ENCODE measurements at places on chromosomes 12 and 14.

DNA sequence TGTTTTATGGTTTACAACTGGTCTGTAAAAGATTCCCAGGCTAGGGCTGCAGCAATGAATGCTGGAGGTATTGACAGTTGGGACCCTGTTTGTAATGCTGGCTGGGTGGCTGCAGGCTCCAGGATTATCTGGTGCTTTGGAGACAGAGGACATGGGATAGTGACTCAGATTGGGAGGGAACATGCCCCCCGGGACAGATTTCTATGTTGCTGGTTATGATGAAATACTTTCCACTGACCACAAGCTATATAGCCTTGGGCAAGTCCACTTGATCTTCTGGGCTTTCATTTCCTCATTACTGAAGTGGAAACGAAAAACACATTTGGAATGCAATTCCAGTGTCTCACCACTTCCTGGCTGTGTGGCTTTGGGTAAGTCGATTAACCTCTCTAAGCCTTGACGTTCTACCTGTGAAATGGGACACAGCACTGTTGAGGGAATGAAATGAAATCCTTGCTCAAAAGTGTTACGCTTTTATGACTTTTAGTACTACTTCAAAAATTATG lies 6.3 kb upstream of the TPCN1 start:
- DNase-seq, result no peak

DNA sequence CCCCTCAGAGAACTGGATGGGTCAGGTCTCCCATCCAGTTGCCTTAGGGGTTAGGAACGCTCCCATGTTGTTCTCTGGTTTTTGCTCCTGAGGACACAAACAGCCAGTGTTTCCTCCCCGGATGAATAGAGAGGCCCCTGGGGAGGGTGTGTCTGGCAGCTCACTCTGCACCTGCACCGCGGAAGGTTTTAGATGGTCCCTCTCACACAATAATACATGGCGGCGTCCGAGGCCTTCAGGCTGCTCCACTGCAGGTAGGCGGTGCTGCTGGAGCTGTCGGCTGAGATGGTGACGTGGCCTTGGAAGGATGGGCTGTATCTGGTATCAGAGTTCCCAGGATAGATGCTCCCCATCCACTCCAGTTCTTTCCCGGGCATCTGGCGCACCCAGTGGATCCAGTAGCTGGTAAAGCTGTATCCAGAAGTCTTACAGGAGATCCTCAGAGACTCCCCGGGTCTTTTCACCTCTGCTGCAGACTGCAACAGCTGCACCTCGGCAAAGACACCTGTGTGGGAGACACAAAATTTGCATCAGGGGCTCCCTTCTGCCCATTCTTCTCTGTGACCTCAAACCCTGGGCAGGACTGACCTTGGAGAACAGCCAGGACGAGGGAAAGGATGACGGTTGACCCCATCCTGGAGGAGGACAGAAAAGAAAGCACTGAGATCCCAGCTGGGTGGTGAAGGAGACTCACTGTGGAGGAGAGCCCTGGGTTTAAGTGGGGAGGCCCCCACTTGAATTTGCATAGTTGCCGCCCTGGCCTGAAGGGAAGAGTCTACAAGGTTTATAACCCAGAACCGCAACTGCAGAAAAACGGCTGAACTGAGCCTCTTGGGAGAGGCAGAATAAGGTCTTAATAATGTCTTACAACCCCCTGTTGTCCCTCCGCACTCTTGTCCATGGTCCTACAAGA lies 1324.8 kb downstream of the TMEM121 start:
- no peak for DNase-seq

DNA sequence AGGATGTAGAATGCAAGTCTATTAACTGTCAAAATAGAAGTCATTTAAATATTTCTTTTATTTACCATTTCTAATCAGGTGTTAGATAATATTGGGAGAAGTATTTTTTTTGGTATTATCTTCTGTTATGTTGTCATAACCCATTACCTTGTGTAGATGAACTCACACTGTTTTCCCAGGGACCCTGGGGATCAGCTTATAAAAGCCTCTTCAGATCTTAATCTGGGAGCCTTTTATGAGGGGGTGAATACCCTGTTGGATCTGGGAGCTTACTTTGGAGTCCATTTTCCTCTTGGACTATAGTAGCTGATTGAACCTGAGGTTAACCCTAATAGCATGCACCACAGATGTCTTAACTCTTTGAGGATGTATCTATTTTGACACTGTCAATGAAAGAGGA lies 176.3 kb upstream of the ATP2B1 start:
- DNase-seq, result no peak

DNA sequence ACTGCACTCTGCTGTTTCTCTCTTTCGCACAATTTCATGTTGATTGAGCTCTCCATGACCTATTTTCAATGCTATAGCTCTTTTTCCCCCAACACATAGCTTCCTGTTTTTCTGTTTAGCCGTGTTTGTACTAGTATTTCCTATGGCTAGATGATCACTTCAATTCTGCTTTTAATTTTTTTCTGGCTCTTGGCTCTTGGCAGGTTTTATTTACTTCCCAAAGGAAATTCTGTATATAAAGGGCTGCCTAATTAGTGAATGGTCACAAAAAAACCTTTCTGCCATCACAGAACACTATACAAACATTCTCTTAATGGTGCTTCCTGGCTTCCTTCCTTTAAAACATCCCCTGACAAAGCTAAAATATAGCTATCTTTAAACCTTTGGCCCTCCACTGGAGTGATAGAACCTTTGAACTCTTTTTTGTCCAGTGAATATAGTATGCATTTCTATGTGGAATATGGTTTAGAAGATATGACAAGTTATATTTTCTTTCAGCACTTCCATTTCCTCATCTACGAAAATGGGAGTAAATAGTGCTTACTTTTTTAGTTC lies 88.2 kb downstream of the RASSF9 start:
- no peak for DNase-seq

- DNase-seq, result no peak
Observed at GRCh38 chr12:11697670-11698387, 48.4 kb downstream of the ETV6 start.

DNA sequence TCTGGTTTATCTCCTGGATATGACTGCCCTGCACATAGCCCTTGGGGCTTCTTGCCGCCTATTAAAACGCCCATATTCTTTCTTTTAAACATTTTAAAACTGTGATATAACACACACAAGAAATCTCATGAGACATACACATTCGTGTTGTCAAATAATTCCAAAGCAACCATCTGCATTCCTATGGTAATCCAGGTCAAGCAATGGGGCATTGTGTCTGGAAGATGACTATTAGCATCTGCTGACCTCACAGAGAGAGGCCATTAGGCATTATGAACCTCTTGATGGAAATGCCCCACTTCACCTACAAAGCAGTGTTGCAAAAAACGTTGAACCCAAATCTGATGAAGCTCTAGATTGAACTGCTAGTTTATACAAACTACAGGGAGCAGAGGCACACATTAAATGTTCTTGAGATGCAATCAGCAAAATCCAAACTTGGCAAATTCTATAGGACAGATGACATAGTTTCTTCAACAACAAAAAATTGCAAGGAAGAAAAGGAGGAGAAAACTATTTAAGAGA lies 513.8 kb upstream of the CCDC196 start:
- DNase-seq, result no peak

DNA sequence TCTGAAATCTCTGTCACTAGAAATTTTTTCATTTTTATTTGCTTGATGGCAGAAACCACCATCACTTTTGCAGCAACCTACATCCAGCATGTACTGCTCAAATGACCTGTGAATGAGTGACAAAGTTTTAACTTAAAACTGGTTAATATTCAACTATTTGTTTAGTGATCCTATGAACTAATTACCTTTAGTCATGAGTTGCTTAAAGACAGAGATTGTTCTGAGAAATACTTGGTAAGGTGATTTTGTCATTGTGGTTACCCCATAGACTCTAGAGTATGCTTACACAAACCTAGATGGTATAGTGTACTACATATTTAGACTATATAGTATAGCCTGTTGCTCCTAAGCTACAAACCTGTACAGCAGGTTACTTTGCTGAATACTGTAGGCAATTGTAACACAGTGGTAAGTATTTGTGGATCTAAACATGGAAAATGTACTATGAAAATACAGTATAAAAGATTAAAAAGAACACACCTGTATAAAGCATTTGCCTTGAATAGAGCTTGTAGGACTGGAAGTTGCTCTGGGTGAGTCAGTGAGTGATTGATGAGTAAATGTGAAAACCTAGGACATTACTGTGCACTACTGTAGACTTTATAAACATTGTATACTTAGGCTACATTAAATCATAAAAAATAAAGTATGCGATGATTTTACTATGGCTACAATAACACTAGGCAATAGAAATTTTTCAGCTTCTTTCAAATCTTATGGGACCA lies 256.6 kb upstream of the PPFIA2 start:
- DNase-seq, result no peak

DNA sequence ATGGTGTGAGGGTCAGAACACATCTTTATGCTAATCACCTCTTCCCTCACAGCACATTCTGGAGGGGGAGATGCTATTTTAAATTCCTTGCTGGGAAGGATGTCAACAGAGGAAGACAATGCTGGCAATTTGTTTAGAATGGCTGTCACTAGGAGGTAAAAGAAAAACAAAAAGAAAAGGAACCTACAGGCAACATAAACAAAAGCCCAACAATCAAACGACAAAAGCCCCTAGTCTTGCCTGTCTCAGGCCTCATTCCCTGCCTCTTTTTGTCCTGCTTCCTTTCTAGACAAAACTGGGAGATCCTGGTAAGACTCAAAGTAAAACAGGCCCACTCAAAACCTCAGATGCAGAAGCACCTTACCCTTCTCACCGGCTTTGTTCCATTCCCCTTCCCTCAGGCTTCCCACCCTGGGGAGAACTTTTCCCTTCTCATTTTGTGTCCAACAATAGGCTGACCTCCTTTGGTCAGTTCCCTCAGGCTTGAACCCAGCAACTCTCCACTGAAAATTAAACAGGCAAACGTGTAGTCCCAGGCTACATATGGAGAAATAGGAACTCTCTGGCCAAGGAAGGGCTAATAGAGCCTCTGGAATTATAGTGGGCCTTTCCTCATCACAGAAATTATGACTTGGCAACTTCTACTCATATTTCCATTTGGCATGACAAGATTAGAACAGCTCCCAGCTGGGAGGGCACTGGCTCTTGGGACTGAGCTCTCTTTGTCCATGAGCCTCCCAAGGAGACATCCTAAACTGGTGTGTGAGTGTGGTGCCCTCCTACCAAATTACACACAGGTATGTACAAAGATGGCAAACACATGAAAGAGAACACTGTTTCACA lies 193.0 kb downstream of the MON2 start:
- DNase-seq, result no peak

DNA sequence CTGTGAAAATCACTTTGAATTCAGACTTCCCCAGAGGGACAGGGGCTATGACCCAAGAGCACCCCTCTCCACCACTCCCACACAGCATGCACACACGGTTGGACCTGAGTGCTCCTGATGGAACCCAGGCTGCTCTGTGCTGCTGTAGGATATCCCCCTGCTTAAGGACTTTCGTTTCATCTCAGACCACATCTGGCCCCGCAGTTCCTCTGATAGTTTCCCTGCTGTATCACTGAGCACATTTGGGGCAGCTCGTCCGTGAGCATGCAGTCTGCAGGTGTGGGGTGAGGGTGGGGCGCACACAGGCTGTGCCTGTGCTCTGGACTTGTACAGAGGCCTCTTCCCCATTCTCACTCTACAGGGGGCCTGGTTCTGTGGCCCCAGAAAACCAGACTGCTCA lies 345.2 kb upstream of the FKBP4 start:
- DNase-seq, result no peak

DNA sequence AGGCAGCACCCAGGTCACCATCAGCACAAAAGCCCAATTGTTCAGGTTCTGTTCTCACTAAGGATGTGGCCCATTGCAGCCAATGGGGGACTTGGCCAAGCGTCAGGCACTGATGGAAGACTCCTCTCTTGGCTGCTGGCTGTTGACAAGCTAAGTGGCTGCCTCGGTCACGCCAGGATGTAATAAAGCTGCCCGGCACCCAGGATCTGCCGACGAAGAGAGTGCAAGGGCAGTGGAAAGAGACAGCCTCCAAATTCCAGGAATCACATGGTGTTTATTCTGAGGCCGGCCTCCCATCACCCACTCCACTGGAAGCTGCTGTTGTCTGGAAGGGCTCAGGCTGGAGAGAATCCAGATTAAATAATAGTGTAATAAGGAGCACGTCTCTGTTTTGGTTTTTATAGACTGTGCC lies 451.8 kb upstream of the TBX3 start:
- no peak for DNase-seq

GRCh38 chr14:77882098-77882497 lies 82.2 kb downstream of the ADCK1 start:
- DNase-seq, result no peak

- DNase-seq, result no peak
Observed at GRCh38 chr12:82326905-82327503, 31.2 kb downstream of the CCDC59 start.

DNA sequence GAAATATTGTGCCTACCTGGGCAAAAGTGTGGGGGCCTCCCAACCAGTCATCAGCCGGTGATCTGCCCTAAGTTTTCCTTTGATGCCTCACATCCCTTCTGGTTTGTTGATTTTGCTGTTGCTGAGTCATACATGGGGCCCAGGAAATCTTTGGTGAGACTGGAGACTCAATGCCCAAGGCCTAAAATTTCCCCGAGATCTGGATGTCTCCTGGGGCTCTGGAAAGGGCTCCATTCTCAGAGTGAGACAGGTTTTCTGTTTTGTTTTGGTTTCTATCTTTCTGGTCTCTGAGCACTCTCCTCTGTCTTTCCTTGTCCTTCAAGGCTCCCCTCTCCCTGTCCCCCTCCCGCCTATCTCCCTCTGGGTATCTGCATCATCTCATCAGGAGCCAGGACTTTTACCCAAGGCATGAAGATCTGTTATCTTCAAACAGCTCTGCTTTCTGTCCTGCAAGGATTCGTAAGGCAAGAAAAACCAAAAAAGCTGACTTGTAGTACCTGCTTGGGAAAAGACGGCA lies 152.8 kb upstream of the MAX start:
- DNase-seq, result no peak

- DNase-seq, result no peak
Observed at GRCh38 chr12:17020765-17021164, 414.8 kb upstream of the LMO3 start.

DNA sequence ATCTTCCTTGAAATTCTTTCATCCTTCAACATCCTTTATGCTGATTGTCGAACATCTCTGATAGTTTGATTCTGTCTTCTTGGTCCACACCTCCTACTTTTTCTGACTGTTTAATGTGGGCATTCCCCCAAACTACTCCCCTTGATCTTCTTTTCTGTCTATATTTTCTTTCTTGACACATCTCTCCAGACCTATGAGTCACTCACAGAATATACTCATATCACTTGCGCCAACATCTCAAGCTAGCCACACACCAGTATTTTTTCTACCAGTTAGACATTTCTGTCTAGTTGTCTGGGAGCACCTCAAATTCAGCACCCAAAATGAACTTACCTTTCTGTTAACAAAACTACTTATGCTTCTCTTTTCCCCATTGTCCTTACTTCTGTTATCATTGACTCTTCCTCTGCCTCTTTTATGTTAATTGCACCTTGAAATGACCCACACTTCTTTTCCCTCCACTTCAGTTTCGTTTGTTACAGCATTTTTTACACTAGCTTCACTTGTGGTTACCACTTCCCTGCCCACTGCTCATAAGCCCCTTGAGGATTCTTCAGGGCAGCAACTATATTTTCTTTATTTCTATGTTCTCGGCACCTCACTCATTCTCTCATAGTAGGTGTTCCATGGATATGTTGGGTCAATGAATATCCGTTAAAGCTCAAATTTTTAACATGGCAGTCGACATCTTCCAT lies 33.5 kb downstream of the TSHR start:
- no peak for DNase-seq

Measured in activated naive CD4-positive, alpha-beta T cell (primary cell).